Pericardium fibroblast (primary cell): ENCODE measurements at places on chromosomes 4 and X. TPM values are rescaled to one million over a fixed set of nuclear protein-coding genes. Genes with fewer than 3 reads are reported as not detected.

Gene CT55
- total RNA-seq, result not detected in 2 replicates

Gene RIPPLY1
- not detected in 2 replicates for total RNA-seq

Gene HPGDS
- not detected in 2 replicates for total RNA-seq

Gene SMR3B
- not detected in 2 replicates for total RNA-seq

Gene DCLK2
- total RNA-seq, result 1.8 and 2.2 TPM in 2 replicates

Gene MAGEA2B
- not detected in 2 replicates for total RNA-seq

Gene EGF
- total RNA-seq, result not detected in 2 replicates

Gene TRAM1L1
- 0.94 and 1.6 TPM in 2 replicates for total RNA-seq

Gene SLC9B1
- 0.23 and 0.26 TPM in 2 replicates for total RNA-seq

Gene CT45A10
- total RNA-seq, result not detected in 2 replicates

Gene TLR1
- total RNA-seq, result 0.09 and 1.9 TPM in 2 replicates

Gene OTUD6A
- total RNA-seq, result not detected in 2 replicates

Gene ZNF157
- total RNA-seq, result not detected in 2 replicates

Gene SSX4B
- not detected in 2 replicates for total RNA-seq

Gene BEND2
- not detected in 2 replicates for total RNA-seq

Gene RTL9
- 0.51 and 2.8 TPM in 2 replicates for total RNA-seq

Gene SCML1
- 3.9 and 8.2 TPM in 2 replicates for total RNA-seq

Gene RNF150
- total RNA-seq, result 9.0 and 10.3 TPM in 2 replicates

Gene WDR17
- 0.26 and 0.58 TPM in 2 replicates for total RNA-seq

Gene NEUROG2
- total RNA-seq, result not detected in 2 replicates

Gene HMX1
- total RNA-seq, result not detected in 2 replicates

Gene NWD2
- not detected in 2 replicates for total RNA-seq

Gene PLS3
- total RNA-seq, result 142 and 249 TPM in 2 replicates

Gene AFF2
- 0.34 and 0.35 TPM in 2 replicates for total RNA-seq

Gene OPHN1
- total RNA-seq, result 1.4 and 1.6 TPM in 2 replicates

Gene SYN1
- 0.34 and 1.2 TPM in 2 replicates for total RNA-seq

Gene CXCL11
- not detected in 2 replicates for total RNA-seq

Gene MAGEA12
- total RNA-seq, result not detected in 2 replicates

Gene MAP7D2
- 0.09 and 0.35 TPM in 2 replicates for total RNA-seq

Gene ZNF141
- 3.2 and 4.7 TPM in 2 replicates for total RNA-seq

Gene BEX4
- total RNA-seq, result 6.4 and 21.0 TPM in 2 replicates

Gene ITM2A
- 5.9 and 22.3 TPM in 2 replicates for total RNA-seq
